Trophoblast cell (in vitro differentiated cells and primary cell): ENCODE measurements at places on chromosomes 4 and X.

GRCh38 chrX:18377796-18378195, 23.3 kb upstream of the SCML2 start:
- DNase-seq: no peak

DNA sequence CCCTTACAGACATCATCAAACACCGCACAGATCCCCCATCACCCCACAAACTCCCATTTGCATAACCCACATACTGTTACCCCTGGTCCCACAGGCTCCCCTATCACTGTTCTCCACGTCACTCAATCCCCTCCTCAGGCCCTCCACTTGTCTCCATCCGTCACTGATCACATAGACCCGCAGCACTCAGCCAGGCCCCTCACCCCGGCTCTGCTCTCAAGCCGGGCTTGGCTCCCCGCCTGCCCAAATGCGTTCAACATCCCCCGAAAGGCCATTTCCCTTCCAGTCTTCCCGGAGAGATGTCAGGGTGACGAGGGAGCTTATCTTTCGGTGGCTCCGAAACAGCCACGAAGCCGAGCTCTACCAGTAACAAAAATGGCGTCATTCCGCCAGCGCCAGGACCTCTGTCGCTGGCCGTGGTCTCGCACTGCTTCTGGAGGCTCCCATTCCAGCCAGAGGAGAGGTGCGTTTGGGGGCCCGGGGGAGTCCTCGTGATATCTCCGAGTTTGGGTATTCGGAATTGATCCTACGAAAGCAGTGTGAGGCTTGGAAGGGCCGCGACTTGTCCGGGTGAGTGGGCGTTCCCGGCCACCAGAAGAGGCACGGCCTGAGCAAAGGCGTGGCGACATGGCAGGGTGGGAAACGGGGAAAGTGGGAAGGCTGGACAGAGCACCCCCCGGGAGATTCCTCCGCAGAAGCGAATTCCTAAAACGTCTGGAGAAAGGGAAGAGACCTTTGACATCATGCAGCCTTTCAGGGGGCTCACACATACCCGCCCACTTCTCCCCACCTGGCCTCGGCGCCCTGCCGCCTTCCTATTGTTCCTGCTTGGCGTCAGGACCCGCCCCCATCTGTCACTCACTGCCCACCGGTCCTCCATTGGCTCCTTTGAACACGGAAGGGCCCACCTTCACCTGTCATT, at the start of gene ZNF630:
Gene ZNF630 (minus strand): TSS at position 577 of the 922 bp plus-strand sequence. CDS start 4,754 bp downstream, outside the sequence.
- DNase-seq: peak; percentile 59

DNA sequence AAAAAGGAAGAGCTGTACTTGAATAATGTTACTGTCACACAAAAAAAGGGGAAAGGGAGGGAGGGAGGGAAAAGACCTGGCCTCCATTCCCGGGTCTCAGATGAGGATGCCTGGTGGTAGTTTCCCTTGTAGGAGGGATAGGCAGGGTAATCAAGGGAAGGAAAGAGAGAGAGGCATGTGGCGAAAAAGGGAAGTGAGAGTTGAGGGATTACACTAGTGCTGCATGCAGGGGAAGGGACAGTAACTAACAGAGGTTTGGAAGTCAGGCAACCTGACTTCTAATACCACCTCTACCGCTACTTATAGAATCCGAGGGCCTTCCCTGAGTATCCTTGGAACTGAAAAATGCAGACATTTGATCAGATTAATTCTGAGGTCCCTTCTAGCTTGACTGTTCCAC, 821.7 kb upstream of the FTHL17 start:
- no peak for DNase-seq

GRCh38 chr4:186798951-186799659, 75.4 kb upstream of the FAT1 start:
- no peak for DNase-seq

DNA sequence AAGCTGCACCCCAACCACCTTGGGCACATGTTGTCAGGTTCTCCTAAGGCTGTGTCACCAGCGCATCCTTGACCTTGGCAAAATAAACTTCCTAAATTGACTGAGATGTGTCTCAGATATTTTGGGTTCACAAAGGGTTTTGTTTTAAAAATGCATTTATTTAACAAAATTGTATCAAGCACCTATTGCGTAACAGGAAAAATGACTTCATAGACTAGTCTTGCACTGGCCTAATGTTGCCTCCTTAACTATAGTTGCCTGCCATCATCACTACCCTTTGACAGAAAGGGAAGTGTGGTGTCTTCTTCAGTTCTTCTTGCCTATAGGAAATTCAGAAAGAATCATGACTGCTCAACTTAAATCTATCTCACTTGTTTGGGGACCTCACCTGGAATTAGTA, 374.2 kb downstream of the SH2D1A start:
- no peak for DNase-seq

DNA sequence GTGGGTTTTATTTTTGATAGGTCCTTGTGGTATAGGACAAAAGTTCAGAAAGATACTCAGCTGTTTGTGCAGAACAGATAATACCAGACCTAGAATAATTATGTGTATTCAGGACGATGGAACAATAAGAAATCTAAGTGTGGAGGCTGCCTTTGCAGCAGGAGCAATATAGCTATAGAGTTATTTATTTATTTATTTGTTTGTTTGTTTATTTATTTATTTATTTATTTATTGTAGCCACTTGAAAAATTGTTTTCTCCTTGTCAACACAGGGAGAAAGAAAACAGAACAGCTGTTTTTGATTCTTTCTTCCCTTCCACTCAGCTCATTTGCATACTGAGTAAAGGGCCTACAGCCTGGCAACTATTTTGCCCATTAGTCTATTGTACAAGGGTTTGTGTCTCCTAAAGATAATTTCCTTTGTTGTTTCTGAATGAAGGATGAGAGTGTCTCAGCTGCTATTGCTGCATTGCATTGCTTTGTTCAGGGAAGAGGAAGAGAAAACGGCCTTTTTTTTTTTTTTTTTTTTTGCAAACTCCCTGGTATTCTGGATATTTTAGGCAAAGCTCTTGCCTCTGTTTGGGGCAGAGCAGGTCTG, 56.0 kb upstream of the ESX1 start:
- no peak for DNase-seq

- no peak for DNase-seq
Observed at GRCh38 chrX:20061855-20062254, 54.9 kb downstream of the MAP7D2 start.

DNA sequence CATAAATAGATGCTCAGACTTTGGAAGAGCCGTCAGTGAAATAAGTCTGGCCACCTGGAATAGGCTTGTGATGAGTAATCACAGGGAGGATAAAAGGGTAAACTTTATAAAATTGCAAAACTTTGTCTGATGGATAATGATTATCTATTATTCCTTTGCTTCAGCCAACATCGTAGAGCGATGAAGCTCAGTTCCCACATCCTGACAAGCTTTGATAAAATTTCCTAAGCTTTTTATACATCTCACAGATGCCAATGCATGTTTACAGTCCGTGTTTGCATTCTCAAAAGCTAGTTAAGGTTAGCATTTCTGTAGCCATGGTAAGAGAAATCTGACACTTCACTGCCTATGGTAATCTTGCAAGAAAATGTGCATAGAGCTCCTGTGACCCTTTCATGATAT, 15.4 kb upstream of the UGDH start:
- no peak for DNase-seq
